CD4-positive, alpha-beta T cell treated with Interleukin-4 for 1 hour (primary cell): ENCODE measurements at places on chromosomes 3 and 15.

GRCh38 chr15:81002009-81002330 lies 1.2 kb downstream of the TLNRD1 start:
- no peak for DNase-seq

DNA sequence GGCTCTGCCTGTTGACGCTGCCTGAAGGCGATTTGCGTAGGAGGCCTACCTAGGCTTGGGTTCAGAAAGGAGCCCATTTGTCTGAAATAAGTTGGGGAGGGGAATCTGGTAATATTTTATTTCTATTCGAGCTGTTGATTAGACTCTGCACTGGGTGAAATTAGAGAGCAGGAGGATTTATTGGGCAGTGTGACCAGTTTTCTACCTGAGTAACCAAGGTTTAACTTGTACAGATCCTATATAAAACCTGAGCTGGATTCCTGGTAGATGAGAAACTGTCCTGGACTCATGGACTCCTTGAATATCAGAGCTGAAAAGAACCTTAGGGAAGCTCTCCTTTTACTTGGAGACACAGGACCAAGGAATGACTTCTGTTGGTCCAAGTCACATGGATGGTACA lies 19.6 kb upstream of the GPR156 start:
- no peak for DNase-seq

- no peak for DNase-seq
Observed at GRCh38 chr15:91950631-91951329, 97.3 kb downstream of the SLCO3A1 start.

DNA sequence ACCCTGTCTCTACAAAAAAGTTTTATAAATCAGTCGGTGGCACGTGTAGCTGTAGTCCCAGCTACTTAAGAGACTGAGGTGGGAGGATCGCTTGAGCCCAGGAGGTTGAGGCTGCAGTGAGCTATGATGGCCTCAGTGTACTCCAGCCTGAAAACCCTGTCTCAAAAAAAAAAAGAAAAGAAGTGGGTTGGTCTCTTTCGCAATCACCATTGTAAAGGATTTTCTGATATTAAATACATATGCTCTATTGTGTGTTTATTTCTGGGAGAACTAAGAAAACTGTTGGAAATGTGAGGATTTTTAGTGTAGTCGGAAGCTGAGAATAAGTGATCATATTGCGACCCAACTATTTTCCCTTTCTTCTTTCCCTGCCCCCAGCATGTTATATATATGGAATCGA lies 7.5 kb downstream of the ZNF710 start:
- no peak for DNase-seq
